Activated CD4-positive, alpha-beta T cell treated with anti-CD3 and anti-CD28 coated beads, Interleukin-2, amount 10 ng/mL, durations not matched to agents 24 days and 14 days (primary cell): ENCODE measurements at places on chromosomes 1 and 21. TPM values are rescaled to one million over a fixed set of nuclear protein-coding genes. Genes with fewer than 3 reads are reported as not detected.

DNA sequence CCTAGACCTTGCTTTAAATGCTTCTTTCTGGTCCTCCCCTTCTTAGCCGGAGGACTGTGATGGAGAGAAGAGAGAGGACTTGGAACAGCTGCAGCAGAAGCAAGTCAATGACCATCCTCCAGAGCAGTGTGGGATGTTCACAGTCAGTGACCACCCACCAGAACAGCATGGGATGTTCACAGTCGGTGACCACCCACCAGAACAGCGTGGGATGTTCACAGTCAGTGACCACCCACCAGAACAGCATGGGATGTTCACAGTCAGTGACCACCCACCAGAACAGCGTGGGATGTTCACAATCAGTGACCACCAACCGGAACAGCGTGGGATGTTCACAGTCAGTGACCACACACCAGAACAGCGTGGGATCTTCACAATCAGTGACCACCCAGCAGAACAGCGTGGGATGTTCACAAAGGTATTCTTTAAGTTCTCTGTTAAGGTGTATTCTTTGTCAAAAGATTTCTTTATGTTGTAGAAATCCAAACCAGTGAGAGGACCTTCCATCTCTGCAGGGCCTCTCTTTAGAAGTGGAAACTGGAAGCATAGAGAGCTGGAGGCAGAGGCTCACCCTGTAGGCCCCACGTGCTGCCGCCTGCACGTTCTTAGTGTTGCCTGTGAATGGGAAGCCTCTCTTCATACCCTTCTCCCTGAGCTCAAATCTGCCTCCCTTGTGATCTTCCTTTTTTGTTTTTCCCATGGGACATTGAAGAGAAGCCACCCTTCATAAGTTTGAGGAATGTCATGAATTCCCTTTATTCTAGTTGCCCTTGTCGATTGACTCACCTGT, 10.6 kb downstream of the PCNT start:
- no peak for DNase-seq

- no peak for DNase-seq
These were observed 324.9 kb upstream of the SNX7 start for GRCh38 chr1:98336472-98337083.

GRCh38 chr21:35237287-35237686, 188.2 kb upstream of the RUNX1 start:
- peak; percentile 41 for DNase-seq

The NBPF3 gene
- 2.8 and 3.1 TPM in 2 replicates for total RNA-seq

The CTNNBIP1 gene
- 5.8 and 7.3 TPM in 2 replicates for total RNA-seq

- DNase-seq: no peak
These were observed 7.6 kb downstream of the DNMT3L start for GRCh38 chr21:44253832-44254710.

The GJA5 gene
- not detected in 2 replicates for total RNA-seq

- no peak for DNase-seq
These were observed 12.3 kb downstream of the OR2T11 start for GRCh38 chr1:248622570-248623001.

GRCh38 chr1:216607067-216607697, 116.0 kb downstream of the ESRRG start:
- DNase-seq: no peak

The NUP210L gene
- 0.02 TPM in 1 of 2 replicates, not detected in the other for total RNA-seq

- DNase-seq: peak; percentile 87
These were observed 18.0 kb downstream of the KIAA0319L start for GRCh38 chr1:35539073-35539823.

DNA sequence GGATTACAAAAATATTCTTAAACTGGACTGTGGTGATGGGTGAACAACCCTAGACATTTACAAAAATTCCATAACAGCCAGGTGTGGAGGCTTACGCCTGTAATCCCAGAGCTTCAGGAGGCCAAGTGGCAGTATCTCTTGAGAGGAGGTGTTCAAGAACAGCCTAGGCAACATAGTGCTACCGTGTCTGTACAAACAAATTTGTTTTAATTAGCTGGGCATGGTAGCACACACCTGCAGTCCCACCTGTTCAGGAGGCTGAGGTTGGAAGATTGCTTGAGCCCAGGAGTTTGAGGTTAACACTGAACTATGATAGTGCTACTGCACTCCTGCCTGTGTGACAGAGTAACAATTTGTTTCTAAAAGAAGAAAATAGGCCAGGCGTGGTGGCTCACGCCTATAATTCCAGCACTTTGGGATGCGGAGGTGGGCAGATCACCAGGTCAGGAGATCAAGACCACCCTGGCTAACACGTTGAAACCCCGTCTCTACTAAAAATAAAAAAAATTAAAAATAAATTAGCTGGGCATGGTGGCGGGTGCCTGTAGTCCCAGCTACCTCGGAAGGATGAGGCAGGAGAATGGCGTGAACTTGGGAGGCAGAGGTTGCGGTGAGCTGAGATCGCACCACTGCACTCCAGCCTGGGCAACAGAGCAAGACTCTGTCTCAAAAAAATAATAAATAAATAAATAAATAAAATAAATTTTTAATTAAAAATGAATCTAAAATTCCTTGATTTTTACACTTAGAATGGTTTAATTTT, 37.1 kb downstream of the ARID4B start:
- no peak for DNase-seq

The MX2 gene
- total RNA-seq: 8.6 and 11.5 TPM in 2 replicates

The TAS1R3 gene
- total RNA-seq: 0.28 and 0.38 TPM in 2 replicates

- DNase-seq: no peak
These were observed 23.0 kb upstream of the KIFAP3 start for GRCh38 chr1:170097449-170097948.

DNA sequence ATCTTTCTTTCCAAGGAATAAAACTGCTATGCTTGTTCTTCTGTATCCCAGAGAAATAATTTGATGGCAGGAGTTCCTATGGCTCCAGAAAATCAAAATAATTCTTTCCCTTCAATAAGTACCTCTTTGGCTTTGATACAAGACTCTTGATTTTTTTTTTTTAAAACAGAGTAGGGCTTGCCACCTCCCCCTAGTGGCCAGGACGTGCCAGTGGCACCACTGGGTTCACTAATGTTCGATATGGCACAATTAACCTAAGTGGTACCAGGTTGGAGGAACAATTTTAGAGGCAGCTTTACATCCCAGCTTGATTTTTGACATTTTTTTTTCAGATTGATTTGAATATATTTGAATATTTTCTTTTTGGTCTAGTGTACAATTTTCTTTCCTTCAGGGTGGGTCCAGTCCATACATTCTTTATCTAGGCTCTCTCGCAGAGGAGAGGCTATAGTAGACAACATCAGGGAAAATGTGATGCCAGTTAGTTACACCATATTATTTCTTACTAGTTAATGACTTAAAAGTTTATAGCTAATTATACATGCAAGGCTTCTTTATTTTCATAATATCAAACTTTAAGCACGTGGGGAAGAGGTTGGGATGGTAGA, 330.9 kb downstream of the S1PR1 start:
- peak; percentile 81 for DNase-seq

DNA sequence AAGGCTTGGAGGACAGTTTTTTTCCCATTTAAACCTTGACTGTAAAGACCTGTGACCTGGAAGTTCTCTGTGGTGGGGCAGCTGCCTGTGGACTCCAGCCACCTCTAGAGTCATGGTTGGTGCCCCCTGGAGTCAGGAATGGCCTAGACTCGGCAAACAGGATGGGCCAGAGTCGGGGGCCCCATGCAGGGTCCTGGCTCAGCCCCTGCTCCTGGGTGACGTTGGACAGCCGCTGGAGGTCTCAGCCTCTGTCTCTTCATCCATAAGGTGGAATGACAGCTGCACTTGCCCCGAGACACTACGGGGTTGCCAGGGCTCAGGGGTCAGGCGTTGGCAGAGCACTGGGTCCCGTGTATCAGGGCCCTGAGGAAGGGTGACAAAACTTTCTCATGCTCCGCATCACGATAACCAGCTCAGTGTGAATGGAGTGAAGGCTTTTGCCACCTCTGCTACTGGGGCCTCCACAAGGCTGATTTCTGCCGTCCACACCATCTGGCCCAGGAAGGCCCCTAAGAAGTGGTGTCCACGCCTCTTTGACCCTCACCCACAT, 58.5 kb upstream of the TTC34 start:
- no peak for DNase-seq

DNA sequence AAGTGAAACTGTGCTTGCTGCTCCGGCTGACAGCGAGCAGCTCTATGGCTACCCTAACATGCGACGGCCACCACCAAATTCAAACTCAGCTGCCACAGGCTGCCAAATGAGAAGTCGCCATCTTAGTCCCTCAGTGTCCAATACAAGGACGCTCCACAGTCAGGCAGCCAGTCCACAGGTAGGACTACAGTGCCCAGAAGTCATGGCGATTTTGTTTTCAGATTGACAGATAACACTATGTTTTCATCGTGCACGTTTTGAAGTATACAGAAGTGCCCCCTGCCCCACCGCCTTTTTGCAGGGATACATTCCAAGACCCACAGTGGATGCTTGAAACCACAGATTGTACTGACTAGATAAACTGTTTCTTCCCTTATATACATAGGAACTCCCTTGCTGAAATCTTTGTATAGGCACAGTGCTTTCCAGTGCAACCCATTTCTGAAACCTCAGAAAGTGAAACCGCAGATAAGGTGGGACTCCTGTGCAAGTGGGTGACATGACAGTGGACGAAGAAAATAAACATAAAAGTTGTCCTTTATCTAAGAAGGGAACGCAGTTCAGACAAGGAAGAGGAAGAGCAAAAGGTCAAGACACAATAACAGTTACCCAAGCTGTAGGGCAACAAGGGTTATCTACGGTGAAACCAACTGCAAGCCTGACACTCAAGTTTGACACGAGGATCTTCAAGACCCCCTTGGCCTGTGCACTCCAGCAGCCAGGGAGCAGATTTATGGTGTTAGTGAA, 52.2 kb downstream of the STX6 start:
- DNase-seq: no peak

DNA sequence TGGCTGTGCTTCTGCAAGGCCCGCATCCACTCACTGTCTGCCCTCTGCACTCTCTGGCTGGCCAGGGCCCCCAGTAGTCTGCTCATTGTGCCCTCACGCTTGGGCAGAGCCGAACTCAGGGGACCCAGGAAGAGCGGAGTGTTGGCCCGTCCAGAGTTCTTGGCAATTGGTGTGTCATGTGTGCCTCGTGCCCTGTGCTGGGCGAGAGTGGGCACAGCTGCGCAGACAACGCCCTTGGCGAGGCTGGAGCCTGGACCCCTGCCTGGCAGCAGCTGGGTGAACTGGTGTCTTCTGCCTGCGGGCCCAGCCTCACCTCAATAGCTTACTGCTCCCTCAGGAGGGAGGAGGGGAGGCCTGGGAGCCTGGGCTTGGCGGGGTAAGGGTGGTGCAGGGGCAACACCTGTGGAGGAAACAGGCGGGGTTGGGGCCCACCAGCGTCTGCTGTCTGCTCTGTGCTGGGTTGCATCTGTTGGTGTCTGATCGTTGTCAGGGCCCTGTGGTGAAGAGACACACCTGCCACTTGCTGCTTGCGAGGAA, 2.1 kb downstream of the GUK1 start:
- peak; percentile 58 for DNase-seq

DNA sequence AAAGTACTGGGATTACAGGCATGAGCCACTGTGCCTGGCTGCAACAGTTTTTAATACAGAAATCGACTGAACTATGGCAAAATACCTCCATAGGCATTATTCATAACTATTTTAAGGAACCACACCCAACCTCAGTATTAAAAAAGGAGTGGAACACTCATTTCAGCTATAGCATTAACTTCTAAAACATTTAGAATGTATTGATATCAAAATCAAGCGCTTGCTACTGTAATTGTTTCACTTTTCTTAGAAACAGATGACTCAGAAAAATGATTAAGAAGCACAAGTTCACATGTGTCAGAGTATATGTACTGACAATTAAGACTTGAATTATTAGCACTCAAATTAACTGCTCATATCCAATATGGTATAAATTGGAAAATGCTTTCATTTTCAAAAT, 15.1 kb downstream of the AIDA start:
- DNase-seq: no peak

- DNase-seq: peak; percentile 55
These were observed 177.8 kb upstream of the KLHDC7A start for GRCh38 chr1:18302788-18303413.
